ENCODE measurements at places on chromosomes 2 and 18.

DNA sequence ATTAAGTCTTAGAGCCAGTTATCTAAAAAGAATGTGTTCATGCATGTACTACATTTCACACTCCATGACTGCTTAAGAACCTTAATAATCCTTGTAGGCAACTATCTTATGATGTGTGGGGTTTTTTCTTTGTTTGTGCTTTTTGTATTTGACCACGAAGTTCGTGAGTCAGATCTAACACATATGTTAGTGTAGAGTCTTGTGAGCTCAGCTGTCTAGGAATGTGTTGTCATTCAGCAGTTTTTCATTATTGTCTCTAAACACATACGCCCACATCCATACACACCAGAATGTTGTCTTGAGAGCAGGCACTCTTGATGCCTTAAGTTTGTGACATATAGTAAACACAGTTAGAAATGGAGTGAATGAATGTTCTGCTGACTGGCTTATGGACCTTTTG lies 38.4 kb downstream of the CAB39 start:
- DNase-seq, result peak; percentile 13

DNA sequence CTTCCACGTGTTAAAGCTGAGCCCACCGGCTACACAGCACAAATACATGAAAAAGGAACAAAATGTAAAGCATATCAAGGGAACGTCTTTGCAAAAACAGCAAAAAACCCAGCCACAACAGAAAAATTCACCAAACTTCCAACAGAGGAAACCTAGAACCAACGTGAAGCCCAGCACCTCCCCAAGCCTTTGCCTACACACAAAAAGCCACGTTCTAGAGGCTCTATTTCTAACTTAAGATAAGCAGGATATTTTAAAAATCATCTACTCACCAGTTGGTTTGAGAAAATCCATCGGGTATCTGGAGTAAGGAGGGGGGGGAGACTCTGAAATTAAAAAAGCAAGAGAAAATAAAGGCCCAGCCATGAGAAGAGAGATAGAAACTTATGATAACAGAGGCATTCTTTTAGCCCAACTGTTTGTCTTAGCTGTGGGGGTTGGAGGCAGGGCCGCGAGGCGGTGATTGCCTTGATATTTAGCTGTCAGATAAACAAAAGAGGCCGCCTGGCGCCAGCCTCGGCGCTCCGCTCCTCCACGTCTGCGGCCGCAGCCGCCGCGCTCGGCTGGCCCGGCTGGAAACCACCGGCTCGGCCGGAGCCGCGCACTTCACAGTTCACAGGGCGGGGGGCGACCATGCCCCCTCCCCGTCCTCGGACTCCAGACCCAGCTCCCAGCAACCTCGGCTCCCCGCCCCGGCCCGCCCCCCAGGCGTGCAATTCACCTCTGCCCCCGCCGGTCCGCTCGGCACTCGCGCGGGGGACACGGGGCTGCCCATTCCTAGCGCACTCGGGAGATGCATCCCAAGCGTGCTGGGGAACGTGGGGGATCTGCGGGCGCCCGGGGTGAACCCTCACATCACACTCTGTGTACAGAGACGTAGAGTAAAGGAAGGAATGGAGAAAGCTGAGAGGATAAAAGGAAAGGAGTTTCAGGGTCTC lies 2.4 kb downstream of the SMAD7 start:
- DNase-seq, result peak; percentile 67

DNA sequence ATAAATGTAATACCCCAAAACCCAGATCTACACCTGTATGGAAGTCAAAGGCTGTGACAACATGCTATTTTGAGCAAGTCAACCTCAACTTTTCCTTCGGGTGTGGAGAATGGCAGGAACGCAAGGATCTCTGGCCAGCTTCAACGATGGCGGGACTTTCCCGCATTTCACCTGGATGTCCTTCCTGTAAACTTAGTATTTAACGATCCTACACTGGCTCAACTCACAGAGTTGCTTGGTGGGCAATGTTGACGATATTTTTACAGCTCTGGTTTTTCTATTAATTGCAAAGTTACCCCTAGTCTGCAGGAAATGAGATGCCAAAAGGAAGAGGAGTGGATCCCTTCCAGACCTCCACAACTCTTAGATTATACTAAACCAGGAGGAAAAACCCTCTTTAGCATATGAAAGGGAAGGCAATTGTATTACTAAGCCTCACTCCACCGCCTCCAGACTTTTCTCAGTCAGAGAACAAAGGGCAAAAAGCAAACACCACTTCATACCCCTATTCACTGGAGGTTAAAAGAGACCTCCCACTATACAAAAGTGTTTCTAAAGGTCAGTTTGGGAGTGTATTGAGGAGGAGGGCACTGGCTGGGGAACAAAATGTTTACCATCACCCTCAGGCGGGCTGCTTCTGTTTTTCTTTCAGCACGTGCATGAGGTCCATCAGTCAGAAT lies 56.5 kb upstream of the ACVR1 start:
- no peak for DNase-seq

GRCh38 chr2:45962177-45962921 lies 310.9 kb downstream of the PRKCE start:
- DNase-seq, result no peak

GRCh38 chr2:27313882-27314645 lies 5.8 kb upstream of the UCN start:
- DNase-seq, result peak; percentile 31

DNA sequence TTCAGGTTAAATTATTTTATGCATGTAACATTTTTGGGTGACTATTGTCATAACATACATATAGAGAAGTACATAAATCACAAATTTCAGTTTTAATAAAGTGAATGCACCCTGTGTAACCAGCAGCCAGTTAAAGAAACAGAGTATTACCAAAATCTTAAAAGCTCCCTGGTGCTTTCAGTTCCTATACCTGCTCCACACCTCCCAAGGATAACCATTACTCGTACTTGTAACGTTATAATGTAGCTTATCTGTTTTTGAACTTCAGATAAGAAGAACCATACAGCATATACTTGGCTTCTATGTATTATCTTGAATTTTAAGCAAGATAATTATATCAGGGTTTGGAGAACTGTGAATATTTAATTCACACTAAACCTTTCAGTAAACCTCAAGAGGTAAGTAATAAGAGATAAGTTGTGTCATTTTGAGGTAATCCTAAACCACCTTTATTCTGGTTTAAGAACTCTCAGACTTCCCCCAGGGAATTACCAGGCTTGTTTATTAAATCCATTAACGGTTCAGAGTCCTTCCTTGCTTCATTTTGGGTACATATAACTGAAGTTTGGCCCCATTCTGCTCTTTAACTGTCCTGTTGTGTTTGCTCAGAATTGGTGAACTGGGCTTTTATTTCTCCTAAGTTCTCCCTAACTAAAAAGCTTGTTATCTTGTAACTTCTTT lies 58.6 kb downstream of the LCLAT1 start:
- no peak for DNase-seq

GRCh38 chr2:151771599-151772358 lies 37.5 kb upstream of the NEB start:
- DNase-seq, result no peak

DNA sequence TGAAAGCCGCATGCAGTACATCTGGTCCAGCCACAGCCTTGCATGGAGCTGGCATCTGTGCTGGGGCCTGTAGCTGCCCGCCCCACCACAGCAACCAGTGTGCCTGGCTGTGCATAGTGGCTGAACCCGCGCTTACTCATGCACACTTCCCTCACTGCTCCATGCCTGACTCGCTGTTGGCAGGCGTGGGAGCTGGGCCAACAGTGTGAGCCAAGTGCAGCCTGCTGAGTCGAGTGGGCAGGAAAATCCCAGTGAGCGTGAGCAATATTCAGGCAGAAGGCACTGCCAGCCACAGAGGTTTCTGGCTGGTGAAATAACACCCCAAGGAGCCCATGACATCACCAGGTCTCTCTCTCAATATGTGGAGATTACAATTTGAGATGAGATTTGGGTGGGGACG lies 1674.1 kb upstream of the TMEFF2 start:
- no peak for DNase-seq

DNA sequence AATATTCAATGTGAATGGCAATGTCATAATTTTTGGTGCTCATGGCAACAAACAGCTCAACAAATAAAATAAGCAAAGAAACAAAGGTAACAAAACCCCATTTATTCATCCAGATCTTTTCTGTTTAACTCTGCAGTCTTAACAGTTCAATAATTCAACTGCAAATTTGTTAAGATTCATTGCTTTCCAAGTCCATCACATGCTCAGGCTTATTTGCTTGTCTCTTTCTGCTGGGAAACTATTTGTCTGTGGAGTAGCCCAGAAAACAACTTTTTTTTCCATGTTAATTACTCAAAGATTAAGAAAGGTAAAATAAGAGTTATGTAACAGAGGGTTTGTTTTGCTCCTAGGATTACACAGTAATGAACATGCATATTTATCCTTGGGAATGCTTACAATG lies 92.6 kb upstream of the PNPT1 start:
- no peak for DNase-seq

DNA sequence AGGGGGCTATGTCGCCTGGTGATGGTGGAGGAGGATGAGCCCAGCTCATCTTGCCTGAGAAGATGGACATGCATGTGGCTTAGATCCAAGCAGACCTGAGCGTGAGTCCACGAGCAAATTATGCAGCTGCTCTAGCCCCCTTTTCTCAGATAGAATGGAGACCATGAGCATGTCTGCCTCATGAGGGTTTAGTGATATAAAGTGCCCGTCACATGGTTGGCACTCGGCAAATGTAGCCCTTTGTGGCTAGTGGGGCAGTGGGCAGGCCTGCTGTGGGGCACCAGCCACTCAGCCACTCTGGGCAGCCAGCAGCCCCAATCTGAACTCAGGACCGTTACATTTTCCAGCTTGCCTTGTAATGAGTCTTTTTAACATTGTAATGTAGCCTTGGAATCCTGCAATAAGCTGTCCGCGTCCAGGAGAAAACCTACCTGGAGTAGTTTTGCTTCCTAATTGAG lies 92.1 kb upstream of the HS6ST1 start:
- DNase-seq, result no peak

DNA sequence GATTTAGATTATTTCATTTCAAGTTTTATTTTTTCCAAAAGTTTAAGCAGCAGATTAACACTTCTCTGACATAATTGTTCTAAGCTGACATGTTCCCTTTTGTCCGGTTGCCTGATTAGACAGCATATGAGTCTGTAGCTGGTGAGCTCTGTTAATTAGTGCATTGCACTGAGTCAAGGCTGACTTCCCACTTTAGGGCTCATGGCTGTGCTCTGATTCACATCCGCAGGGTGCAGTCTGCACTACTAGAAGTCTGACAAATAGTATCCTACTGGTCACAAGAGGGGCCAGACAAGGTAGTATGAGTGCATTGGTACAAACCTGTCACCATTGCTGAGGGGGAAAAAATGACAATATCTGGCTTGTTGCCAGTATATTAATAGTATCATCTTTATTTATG lies 443.9 kb upstream of the ZNF804A start:
- no peak for DNase-seq

DNA sequence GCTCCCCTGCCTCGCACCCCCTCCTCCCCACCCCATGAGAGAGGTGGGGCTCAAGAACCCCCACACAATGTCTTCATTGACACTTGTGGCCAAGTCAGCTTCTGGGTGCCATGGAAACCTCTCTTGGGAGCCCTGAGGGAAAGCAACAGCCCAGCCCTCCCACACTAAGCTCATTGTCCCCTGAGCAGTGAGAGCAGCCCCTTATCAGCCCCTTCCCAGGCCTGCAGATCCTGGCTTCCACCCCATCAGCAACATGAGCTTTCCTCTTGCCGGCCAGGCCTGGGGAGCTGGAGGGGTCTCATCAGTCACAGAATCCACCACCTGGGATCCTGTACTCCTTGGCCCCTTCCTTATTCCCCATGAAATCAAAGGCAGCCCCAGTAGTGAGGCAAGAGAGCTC lies 107.8 kb upstream of the ST3GAL5 start:
- peak; percentile 65 for DNase-seq

DNA sequence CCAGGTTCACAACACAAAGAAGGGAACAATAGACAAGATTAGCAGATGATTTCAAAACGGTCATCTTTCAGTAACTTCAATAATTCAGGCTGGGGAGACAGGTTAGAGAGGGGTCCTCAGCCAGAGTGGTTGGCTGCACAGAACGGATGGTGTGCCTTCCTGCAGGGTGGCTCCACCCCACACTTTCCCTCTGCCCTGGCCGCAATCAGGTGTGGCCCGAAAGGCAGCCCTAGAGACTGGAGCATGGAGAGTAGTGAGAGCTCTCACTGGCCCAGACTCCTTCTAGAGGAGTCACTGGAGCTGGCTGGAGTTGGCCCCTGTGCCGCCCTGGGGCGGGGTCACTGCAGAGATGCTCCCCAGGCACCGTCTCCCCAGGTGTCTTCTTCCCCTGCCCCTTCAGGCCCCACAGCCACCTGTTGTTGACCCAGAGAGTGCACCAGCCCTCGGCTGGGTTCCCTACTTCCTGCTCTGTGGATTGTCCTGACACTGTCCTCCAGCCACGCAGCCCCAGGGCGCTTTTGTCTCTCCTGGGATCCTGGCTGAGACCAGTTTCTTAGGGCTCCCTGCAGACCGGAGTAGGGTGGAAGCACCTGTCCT lies 126.8 kb downstream of the PXDN start:
- DNase-seq, result no peak

DNA sequence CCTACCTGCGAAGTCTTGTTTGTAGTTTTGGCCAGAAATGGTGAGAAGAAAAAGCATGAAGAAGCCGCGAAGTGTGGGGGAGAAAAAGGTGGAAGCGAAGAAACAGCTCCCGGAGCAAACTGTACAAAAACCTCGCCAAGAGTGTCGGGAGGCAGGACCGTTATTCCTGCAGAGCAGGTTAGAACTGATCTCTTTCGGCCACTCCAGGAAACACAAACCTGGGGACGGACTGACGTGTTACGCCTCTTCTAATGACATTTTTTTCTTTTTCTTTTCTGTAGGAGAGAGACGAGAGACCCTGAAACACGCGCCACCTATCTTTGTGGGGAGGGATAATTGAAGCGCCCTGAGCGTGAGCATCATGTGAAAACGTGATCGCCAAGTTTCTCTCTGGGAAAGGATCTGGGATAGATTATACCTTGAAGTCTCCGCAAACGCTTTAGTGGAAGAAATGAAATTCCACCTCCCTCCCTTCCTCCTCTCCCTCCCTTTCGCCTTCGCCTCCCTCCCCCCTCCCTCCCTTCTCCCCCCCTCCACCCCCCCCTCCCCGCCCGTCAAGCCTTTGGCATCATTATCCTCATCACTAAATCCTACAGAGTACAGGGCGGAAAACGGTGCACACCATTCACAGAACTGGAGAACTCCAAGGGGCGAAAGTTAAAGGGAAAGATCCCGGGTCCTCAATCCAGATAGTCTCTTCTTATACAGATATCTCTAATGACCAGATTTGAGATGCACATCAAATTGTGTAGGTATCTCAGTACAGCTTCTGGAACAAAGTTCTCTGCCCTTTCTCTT lies at the start of gene ZEB2:
TSS of gene ZEB2 (minus strand) at position 186 of the 798 bp plus-strand sequence. CDS start 2,769 bp downstream, outside the sequence.
- peak; percentile 98 for DNase-seq

DNA sequence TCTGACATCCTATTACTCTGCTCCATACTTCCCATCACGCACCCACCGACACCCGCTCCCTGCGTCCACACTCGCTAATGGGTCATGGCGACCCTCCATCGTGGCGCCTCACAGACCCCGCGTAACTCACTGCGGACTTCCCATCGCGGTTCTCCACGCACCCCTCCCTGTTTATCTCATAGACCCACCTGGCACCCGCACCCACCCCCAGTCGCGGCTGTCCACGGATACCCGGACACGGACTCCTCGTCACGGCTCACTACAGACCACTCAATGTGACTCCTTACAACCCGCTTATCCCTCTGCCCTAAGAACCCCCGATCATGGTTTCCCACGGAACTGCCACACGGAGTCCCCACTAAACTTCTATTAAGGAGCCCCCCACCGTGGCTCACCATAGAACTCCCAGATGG lies 458 bp downstream of the CXXC1 start:
- DNase-seq, result no peak

Measured in hematopoietic multipotent progenitor cell treated with erythropoietin and hydrocortisone succinate and interleukin-3 and kit ligand, for 6 days (in vitro differentiated cells).